Stimulated activated CD8-positive, alpha-beta memory T cell treated with anti-CD3 and anti-CD28 coated beads, Interleukin-15, amount 100 ng/mL, for 1 hour (primary cell): ENCODE measurements at places on chromosomes 2 and 18.

- DNase-seq, result no peak
These were observed 840 bp upstream of the PSD4 start for GRCh38 chr2:113172721-113173541.

- DNase-seq, result no peak
These were observed 108.2 kb downstream of the TCF4 start for GRCh38 chr18:55479656-55480420.

- DNase-seq, result no peak
These were observed 152.8 kb upstream of the ACAA2 start for GRCh38 chr18:49966090-49966489.

DNA sequence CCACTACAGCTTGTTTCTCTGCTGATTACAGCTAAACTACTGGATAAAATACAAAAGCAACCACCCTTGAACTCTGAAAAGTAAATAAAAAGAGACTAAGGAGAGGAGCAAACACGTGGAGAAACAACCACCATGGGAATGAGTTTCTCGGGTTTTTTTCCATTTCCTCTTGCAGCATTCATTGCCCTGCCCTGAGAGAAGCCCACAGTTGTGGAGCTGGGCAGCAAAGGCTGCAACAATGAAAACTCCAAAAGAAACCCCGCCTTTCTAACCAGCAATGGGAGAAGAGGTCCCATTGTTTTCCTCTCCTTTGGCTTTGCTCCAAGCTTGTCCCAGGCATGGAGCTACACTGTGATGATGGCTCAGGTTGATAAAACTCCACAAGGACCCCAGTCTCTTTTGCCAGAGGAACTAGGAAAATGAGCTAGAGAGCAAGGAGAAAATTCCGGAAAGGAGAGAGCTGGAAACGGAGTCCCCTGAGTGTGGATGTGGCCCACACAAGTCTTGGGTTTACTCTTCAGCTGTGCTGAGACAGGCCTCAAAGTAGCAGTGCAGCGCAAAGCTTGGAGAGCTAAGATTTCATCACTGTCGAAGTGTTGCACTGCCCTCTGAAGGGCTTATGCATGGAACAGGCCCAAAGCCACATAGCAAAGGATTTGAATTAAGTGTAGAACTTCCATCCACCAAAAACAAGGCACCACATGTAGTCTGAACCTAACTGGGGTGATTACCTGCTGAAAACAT, 20.9 kb downstream of the NAPG start:
- no peak for DNase-seq

GRCh38 chr2:38643021-38643671, 22.8 kb upstream of the GALM start:
- no peak for DNase-seq

- no peak for DNase-seq
These were observed 896 bp downstream of the CACNB4 start for GRCh38 chr2:152097801-152098495.

DNA sequence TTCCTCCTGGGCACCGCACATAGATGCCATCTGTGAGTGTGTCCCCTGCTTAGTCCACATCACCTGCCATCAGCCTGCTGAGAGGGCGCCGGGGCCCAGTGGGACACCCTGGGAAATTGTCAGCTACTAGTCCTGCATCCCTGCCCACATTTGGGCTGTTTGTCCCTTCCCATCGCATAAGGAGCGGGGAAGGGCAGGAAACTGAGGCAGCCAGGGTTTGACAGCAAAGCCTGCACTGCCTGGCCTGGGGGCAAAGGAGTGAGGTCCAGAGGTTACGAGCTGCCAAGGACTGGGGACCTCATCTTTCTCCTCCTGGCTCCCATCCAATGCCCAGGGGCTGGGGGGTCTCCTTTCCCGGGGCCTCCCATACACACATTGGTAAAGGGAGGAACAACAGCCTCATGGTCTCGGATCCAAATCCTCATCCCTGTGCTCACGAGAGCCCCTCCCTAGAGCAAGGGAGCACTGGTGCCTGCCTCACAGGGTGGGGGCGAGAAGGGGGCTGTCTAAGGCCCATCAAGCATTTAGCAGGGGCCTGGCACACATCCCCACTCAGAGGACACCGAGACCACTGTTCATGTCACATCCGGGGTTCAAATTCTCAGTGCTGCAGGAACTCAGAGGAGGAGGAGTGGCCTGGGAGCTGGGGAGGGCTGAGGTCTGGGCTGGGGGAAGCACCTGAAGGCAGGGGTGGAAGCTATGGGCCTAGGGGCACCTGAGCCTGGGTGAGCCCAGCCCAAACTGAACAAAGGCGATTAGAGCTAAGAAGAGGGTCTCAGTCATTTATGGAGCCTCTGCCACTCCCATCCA, 113.8 kb downstream of the SMAD7 start:
- DNase-seq, result no peak

DNA sequence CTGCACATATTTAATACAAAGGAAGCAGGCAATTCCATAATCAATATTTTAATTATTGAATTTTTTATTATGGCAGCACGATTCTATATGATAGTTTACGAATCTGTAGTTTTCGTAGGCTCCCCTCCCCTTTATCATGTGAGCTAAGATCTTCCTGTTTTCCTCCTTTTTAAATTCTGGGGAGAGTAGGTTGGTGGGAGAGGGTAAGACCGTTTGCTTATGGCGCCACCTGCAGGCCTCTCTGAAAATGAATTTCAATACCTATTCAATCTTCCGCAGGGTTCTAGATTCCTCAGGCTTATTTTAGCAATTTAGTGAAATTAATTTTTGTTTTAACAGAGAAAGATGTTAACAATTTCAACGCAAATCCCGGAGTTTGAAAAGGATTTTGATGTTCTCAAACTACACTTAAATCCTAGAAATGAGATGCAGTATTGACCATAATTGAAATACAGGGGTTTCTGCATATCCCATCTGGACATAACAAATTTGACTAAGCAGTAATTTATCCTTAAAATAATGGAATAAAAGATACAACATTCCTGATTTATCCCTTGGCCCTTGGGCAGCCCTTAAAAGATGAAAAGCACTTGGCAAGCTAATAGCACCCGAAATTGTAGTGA, 12.8 kb upstream of the GBX2 start:
- no peak for DNase-seq

GRCh38 chr18:77969972-77970371, 720.3 kb downstream of the GALR1 start:
- DNase-seq, result no peak

- DNase-seq, result no peak
These were observed 3.6 kb downstream of the LGALSL start for GRCh38 chr2:64457524-64457923.

DNA sequence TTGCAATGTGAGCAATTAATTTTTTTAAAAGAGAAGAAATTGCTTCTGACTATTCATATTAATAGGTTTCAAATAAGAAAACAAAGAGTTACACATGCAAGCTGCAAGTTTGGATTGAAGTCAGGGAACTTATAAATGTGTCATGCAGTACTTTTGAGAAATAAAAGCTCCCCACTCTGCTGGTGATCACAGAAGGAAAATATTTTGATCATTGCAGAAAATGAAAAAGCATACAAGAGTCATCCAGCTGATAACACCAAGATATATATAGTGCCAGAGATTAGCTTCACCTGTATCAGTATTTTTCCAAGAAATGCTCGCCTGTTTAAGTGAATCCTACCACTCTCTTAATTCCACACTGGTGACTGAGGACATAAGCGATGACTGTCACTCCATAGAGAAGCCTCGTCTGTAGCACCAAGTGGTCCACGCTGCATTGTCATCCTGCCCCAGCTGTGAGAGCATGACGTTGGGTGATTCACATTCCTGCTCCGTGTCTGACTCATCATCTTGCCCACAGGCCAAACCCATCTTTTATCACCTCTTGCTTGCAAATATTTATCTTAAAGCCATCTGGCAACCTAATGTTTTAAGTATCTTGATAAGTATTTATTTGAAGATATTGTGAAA, 178.0 kb downstream of the ASXL3 start:
- no peak for DNase-seq

DNA sequence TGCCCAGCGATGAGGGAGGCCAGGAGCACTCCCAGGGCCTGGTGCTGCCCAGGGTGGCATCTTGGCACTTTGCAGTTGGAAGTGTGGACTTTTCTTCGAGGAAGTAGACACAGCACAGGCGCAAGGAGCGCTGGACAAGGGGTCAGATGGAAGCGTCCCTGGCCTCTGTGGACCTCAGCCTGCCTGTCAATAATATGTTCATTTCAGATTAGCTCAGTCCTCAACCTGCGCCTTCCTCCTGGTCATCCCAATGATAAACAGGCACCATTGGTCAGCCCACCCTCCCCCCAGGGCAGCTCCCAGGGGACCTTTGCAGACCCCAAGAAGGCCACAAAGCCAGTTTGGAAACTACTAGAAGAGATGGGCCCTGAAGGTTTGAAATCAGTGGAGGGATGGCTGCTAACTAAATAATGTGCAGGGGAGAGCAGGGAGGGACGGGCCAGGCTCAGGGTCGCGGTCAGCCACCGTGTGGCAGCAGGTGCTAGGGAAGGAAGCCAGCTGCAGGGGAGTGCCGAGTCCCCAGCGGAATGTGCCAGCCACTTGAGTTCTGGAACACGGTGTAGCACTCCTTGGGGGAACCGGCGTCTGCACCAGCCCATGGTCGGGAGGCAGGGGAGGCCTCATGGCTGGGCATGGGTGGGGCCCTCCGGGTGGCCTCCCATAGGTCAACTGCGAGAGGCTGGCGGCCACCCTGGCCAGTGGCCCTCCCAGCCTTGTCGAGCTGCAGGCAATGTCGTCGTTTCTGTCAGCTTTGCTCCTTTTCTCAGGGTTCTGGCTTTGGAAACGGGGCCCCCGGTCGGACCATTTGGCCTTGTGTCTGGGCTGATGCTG, 59.9 kb downstream of the ADI1 start:
- no peak for DNase-seq

GRCh38 chr2:211033765-211034164, 477.4 kb downstream of the CPS1 start:
- DNase-seq, result no peak

DNA sequence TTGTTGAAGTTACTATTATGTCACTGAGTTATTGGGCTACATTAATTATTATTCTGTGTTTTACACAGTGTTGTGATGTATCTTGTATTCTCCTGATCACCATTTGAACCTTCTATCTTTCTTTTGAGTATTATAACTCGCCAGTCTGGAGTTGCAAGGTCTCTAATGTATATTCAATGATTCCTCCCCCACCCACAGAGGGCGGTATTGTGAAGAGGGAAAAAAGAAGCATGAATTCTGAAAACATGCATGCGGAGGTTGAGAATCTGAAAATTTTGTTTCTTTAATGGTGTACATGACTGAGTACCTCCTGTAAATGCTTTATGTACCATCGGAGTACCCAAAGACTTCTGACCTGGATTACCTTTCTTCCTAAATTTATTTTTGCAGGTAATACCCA, 266.6 kb downstream of the NR4A2 start:
- DNase-seq, result no peak

DNA sequence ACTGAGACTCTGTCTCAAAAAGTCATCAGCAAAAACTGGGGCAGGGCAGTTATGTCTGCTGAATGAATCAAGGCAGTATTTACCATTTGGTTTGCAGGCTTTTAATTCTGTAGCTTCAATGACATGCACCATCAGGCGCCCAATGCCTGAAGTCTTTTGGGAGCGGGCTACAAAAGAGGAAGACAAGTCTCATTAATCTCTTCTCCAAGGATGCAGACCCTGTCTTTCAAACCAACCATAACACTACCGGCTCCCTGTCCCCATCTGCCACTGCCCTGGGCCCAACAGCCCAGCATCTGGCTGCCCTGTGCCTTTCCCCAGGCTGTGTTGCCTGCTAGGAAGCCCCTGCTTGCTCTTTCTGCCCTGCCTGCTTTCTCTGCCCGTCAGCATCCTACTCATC, 30.3 kb downstream of the FAM228A start:
- DNase-seq, result no peak

DNA sequence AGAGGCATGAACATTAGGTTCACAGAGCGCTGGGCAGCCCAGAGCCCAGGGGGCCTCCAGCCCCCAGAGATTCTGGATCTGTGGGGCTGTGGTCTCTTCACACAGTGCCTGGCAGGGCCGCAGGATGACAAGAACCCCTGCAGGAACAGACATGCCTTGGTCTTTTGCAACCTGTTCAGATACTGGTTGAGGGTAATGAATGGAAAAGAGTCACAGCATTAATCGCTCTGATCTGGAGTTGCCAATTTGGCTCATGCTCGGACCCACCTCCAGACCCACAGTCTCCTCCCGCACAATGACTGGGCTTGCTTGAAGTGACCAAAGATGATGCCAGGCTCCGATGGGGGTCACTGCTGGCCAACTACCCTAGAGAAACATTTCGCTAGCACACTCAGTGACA, 229.4 kb upstream of the SMAD2 start:
- DNase-seq, result no peak

- DNase-seq, result no peak
These were observed 102.1 kb upstream of the TMEM178A start for GRCh38 chr2:39563572-39563971.

- DNase-seq, result no peak
These were observed 122.9 kb upstream of the ACVR1C start for GRCh38 chr2:157751462-157752058.

DNA sequence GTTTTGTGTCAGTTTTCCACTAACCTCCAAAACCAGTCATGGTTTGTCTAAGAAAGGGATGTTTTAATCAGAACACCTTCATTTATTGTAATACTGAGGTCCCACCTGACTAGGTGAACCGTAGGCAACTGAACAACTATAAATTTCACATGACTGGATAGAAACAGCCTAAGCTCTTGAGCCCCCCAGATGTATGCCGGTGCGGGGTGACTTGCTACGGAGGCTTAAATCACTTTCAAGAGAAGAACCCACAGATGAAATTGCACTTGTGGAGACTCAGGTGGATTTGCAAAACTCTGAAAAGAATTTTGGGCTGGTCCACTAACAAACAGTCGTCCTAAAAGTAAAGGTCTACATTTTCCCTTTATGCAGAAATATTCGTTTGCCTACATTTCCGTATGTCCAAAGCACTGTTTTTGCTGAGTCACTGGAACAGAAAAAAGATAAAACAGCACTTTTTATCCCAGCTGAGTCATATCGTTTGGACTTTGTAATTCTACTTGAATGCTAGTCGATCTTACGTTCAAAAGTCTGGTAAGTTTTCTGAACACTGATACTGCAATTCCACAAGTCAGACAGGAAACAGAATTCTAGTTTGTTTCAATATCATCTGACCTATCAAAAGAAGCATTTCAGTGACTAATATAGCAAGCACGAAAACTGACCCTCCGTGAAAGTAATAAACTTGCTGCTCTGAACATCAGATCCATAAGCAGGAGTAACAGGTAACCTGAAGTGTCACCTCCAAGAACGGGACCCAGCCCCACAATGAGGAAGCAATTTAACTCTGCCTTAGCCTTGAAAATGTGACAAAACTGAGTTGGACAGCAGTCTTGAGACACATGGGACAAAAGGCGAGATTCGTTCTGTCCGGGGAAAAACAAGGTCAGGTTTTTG, 18.1 kb downstream of the ZNF516 start:
- DNase-seq, result no peak
